Endodermal cell (in vitro differentiated cells): ENCODE measurements at places on chromosomes 5 and 9.

- no peak for DNase-seq
Measured at GRCh38 chr9:109805050-109805449, 25.1 kb downstream of the PALM2AKAP2 start.

DNA sequence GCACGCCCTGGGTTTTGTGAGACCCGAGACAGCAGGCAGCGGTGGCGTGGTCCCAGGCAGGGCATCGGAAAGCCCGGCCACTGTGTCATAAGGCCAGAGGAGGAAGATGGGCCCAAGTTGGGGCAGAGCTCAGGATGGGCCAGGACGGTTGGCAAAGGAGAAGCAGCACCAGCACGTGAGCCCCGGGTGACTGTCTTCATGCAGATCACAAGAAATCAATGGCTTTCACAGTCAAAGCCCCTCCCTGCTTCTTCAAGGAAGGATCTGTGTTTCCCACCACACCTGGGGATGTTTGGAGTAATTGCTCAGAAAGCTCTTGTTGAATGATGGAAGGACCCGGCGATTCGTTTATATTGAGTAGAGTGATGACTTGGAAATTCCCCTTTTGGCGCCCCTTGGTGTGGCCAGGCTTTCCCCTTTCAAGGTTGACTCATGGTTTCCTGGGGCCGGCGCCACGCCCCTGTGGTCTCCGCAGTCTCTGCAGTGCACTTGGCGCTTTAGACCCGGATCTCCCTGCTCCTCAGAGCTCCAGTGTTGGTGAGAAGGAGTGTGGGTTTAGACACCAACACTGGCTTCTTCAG, 52.1 kb downstream of the IL31RA start:
- DNase-seq = no peak

DNA sequence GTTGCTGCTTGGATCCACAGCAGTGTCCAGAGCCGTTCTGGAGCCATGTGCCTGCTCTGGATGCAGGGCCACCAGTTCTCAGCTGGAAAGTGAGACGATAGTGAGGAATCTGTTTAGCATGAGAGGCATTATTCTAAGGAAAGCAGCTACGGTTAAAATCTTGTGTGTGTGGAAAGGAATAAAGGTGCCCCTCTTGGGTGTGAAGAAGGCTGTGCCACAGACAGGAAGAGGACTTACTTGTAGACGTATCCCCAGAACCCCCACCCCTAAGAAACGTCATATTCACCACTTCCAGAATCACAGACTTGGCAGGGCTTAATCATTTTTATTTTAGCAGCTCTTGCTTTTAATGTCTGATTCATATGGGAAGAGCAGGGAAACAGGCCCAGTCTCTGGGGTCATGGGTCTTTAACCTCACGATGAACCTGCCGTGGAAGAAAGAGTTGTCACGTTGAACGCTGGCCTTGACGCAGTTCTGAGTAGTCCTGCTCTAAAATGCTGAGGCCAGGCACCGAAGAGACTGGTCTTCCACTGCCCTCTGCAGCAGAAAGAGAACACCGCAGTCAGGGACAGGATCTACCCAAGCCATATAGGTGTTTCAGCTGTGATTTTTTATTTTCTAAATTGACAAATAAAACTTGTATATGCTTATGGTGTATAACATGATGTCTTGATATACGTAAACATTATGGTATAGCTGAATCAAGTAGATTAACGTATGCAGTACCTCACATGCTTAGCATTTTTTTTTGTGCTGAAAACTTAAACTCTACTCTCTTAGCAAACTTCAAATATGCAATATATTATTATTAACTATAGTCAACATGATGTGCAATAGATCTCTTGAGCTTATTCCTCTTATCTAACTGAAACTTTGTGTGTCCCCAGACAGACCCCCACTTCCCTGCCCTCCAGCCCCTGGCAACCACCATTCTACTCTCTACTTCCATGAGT, 38.8 kb downstream of the CARTPT start:
- DNase-seq = peak; percentile 84

GRCh38 chr5:177276886-177277285, 26.6 kb downstream of the RAB24 start:
- DNase-seq = no peak

DNA sequence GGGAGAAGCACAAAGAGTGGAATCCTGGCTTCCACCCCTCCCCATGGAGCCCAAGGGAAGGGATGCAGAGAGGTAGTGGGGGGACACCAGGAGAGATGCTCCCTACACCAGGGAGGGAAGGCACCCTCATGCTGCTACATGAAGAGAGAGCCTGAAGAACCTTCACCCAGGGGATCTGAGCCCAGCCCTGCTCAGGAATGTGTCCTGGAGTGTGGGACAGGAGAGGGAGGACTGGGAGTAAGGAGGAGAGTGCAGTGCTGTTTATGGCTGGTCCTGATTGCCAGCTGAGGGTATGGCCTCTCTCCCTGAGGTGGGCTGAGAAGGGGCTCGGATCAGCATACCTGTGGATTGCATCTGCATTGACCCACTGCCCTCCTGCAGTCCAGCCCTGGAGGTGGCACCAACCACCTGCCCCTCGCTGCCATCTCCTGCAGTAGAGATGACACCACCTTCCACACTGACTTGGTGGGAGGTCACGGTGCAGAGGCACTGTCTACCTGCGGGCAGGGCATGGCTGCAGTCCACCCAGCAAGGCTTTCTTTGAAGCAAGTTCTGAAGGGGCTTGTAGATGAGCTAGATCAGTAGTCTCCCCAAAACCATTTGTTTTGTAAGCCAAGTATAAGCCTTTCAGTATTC, 114.9 kb upstream of the SLC25A48 start:
- no peak for DNase-seq
